ENCODE measurements at places on chromosomes 1 and 21.

GRCh38 chr21:28775071-28775470 is 217.6 kb downstream of the LTN1 start:
- no peak for DNase-seq

GRCh38 chr1:220326578-220326977 is 54.3 kb upstream of the RAB3GAP2 start:
- no peak for DNase-seq

DNA sequence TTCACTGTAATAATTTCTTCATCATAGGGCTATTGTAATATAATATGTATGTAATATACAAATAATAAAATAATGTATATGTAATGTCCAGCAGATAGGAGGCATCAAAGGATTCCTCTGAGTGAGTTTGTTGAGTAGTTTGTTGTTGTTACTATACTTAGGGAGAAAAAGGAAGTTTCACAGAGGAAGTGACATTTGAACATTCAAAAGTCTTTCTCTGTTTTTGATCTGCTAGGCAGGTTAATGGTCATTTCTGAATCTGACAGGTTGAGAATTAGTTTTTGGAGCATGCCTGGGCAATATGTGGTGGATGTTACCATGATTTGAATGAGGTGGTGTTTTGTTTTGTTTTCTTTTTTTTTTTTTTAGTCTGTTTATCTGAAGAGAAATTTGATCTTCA is 102.1 kb downstream of the NRDC start:
- no peak for DNase-seq

- DNase-seq = no peak
These were observed 63.1 kb downstream of the TMPRSS15 start for GRCh38 chr21:18340387-18340942.

DNA sequence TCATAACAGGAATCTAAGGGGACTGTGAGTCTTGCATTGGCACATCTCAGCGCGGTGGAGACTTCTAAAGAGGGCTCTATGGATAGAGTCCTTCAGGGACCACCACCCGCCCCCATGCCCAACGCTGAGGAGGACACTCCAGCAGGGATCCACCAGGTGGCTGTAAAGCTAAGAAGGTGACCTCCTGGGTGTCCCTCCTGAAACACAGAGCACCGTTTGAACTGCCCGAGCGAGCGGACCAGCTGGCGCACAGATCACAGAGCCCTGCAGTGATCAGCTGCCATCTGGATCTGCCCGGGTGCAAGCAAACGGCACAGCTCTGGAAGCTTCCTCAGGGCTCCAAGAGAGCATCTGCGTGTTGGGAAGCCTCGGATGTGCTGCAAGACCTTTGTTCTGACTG is 51.3 kb upstream of the LYST start:
- no peak for DNase-seq

GRCh38 chr1:43285269-43285990 is at the start of gene C1orf210:
Gene C1orf210 (minus strand): TSS chr1:43285581. CDS start chr1:43283270, 2,311 bp downstream.
- no peak for DNase-seq

DNA sequence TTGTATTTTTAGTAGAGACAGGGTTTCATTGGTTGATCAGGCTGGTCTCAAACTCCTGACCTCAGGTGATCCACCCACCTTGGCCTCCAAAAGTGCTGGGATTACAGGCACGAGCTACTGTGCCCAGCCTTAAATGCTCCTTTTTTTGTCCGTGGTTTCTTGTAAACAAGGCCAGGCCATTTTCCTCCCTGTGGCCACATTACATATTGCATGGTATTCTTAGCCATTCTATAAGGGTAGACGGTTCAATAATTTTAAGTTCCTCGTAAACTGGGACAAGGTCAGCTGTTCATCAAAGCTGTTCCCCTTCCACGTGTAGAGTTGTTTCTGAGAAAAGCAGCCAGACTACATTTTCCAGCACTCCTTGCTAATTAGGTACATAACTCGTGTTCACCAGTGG is 10.3 kb upstream of the LUZP1 start:
- DNase-seq = no peak

DNA sequence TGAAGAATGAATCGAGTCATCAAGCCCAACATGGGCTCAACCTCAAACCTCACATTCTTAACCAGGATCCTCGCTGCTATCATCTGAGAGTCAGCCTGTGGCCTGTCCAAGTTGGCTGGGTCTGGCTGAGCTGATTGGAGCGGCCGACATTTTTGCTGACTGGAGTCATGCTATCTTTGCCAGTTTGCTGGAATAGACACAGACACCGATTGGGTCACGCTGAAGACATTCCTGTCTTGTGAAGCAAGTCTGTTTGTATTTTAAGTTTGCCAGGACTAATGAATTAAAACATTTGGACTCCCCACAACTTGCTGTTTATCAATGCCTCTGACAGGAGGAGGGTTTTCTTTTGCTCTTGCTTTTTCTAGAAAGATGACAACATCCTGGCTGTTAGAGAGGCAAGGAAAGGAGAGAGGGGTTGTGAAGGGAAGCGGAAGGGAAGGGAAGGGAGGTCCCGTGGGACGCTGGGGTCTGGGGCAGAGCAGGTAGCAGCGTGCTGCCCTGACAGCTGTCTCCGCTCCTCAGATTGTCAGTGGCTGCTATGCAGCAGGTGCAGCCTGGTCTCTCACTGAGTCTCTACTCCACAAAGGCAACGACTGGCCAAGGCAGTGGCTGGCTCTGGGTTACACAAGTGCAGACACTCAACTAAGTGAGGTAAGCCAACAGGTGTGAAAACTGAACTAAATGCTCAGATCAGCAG is at the start of gene MAP3K7CL:
TSS of gene MAP3K7CL (plus strand) at position 375 of the 700 bp plus-strand sequence. CDS start 2,701 bp downstream, outside the sequence.
- DNase-seq = no peak

DNA sequence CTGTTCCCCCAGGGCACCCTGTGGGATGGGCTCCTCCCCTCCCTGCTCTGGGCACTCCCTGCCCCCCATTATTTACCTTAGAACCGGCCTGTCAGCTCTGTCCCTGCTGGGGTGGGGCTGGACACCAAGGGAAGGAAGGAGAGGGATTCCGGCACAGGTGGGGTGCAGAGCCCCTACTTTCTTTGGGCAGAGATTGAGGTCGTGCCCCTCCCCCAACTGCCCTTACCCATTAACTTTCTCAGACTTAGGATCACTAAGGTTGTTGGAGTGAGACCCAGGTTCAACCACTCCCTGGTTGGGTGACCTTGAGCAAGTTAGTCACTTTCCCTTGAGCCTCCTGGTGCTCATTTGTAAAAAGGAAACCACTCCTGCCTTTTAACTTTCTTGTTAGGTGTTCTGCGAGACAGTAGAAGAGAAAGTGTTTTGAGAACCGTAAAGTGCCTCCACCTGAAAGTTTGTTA is 57.0 kb upstream of the SYNC start:
- DNase-seq = no peak

DNA sequence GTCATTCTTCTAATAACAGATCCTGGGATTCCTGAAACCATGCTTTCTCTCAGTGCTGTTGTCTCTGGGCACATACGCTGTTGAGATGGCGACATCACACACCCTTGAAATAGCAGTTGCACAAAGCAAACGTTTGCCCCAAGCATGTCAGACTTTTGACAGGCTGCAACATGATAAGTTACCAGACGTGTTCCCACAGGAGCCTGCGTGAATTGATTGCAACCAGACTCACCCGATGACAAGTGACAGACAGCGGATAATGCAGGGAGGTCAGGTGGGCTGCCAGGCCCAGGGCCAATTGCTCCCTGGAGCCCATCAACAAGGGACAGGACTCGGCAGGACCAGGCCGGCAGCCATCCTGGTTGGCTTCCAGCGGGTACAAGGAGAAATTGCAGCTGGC is 310.9 kb downstream of the SIPA1L2 start:
- DNase-seq = no peak

DNA sequence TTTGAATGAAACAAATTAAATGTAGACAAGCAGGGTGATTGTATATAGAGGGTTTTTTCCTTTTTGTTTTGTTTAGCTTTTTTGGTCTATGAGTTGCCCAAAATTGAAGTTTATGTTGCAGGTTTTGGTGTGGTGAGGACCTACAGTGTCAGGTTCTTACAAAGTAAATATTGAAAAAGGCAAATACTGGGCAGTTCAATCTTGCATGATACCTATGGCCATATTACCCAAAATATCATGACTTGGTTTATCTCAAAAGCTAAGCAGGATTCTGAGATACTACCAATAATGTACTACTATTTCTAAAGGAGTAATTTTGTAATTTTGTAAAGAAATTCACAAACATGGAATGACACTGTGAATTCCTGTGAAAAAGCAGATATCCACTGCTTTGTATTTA is 1.8 kb downstream of the DNAJB4 start:
- no peak for DNase-seq

- DNase-seq = no peak
These were observed 24.8 kb downstream of the SLC19A1 start for GRCh38 chr21:45517249-45518065.

DNA sequence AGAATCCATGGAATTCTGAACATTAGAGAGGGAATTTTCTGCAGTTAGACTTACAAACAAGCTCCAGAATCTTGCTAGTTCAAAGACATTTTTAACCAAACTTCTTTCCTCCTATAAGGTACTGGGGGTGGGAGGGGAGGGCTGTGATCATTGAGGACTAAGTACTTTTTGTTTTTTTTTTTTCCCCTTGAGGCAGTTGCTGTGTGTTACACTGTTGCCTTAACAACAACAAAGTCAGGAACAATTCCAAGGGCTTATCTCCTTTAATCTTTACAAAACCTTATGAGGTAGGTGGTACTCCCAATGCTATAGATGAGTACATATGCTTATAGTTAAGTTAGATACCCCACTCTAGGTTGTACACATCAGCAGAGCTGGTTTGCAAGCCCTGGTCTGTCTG is 62.9 kb downstream of the PPP1R12B start:
- no peak for DNase-seq

DNA sequence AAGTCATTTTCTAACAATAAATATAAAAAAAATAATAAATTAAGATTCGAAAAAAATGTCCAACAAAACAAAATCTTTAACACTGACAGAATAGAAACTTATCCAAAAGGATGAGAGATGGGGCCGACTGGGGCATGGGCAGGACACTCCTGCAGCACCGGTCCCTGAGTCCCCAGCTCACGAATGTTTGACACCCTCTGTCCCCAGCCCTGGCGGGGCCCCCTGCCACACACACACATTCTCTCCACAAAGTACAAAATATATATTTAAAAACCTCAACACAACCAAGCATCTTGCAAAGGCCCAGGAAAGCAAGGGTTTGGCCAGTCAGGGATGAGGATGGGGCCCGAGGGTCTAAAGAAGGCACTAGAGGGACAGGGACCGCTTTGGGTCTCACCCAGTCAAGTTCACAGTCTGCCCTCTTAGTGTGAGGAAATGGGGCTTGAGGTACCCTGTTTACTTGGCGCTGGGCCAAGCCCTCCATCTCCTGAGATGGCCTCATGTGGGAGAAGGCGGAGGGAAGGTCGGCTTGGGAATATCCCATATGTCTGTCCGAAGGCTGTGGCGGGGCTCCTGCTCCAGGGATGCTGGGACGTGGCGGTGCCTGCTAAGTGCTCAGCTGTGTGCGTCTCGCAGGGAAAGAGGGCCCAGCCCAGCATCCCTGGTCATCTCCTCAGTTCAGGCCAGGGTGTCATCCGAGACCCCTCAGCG is 31.3 kb downstream of the EPHA2 start:
- no peak for DNase-seq

Data from effector CD4-positive, alpha-beta T cell (primary cell).